Amniotic stem cell (primary cell): ENCODE measurements at places on chromosomes 11 and 22.

- no peak for DNase-seq
These were observed 108.4 kb downstream of the ZBTB16 start for GRCh38 chr11:114167771-114168448.

- DNase-seq: no peak
These were observed 786.8 kb downstream of the FAM181B start for GRCh38 chr11:81946831-81947230.

DNA sequence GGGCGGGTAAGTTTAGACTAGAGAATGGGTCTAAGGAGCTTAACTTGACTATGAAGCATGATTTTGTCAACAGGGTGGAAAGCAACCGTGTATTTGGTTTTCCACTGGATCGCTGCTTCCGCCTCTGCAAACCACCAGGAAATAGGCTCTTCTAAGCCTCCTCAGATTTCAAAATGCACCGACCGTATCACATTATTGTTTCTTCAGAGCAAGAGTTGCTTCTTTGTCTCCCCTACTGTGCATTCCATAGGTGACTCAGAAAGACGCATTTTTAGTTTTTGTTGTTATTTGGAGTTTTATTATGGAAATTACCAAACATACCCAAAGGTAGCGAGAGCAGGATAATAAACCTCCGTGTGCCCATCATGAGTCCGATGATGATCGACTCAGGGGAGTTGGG lies 64.3 kb upstream of the RASD2 start:
- DNase-seq: no peak

- no peak for DNase-seq
These were observed 16.8 kb downstream of the LSP1 start for GRCh38 chr11:1869427-1870325.

DNA sequence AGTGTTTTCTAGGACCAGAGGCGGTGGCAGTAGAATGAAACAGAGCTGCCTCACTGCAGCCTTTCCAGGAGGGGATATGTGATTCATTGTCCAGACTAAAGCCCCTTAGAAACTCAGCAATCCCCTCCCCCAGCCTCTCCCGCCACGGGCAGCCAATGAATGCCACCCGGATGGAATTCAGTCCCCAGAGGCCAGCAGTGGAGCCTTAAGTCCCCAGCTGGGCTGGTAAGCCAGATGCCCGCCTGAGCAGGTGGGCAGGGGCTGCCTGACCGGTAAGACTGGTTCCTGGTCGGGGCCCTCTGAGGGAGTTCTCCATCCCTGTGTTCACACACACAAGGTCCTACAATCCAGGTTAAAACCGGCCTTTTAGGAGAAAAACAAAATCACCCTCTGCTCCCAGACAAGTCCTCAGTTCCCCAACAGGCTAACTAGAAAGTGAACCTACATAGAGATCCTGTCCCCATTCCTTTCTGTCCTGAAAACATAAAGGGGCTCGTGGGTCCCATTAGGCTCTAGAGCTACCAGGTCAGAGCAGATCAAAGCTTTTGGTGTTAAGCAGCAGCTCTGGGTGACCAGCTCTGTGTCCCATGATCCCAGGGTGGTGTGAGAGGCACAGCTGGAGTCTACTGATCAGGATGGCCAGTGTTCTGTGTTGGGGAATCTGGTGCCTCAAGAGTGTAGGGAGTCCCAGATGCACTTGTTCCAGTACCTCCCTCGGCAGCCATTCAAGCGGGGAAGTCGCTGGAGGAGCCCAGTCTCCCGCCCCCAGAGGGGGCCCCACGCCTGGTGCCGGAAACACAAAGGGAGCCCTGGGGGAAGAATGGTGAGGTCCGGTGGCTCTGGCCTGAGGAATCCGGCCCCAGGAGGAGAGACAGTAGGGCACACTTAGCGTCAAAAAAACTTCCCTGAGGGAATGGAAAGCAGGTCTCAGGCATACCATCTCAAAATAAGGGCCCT lies 2.6 kb downstream of the PATZ1 start:
- peak; percentile 13 for DNase-seq

- no peak for DNase-seq
These were observed 822 bp downstream of the RBX1 start for GRCh38 chr22:40951795-40952605.

DNA sequence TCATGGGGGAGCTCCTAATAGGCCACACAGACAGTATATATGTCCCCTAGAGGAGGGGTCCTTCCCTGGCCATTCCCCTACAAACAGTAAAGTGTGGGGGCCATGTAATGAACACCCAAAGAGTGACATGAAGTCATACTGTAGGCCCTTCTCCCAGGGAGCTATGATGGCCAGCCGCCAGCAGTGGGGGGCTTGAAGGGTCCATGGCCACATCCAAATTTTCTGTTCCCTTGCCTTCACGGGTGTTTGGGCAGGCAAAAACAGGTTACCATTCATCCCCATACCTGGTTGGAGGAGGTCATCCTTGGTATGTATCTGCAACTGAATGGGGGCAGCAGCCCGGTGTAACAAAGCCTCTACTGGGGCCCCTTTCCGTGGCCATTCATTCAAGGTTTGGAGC lies 2118.0 kb downstream of the LRRC4C start:
- DNase-seq: no peak

GRCh38 chr11:61472282-61472681 lies 36.3 kb upstream of the LRRC10B start:
- DNase-seq: no peak

DNA sequence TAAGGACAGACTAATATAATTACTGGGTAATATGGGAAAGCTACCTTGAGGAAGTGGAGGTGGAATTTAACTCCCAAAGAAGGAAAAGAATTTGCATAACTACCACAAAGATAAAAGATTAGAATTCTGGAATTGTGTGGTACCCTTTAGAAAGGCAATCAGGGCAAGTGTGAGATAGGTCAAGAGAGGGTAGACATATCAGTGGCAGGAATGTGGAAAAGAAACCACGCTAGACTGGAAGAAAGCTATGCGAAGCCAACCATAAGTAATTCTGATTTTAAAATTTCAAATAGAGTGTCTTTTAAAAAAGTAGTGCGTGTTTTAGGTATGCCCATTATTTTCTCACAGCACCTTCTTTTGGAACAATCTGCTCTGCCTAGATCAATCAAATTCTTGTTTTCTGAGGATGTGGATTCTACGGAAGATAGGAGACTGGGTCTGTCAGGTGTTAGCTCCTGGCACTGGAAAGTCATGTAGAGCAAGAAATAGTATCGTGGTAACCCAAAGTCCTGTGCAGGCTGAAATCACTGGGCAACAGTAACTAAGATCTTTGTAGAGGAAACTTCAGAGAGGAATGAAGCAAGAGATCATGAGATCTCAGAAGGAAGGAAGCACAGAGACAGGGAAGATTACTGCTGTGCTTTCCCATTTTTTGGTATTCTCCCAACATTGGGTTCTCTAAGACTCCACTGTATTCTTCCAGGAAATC lies 111.3 kb upstream of the MTMR2 start:
- no peak for DNase-seq

- DNase-seq: no peak
These were observed 22.2 kb downstream of the PTPRJ start for GRCh38 chr11:48002561-48002960.

DNA sequence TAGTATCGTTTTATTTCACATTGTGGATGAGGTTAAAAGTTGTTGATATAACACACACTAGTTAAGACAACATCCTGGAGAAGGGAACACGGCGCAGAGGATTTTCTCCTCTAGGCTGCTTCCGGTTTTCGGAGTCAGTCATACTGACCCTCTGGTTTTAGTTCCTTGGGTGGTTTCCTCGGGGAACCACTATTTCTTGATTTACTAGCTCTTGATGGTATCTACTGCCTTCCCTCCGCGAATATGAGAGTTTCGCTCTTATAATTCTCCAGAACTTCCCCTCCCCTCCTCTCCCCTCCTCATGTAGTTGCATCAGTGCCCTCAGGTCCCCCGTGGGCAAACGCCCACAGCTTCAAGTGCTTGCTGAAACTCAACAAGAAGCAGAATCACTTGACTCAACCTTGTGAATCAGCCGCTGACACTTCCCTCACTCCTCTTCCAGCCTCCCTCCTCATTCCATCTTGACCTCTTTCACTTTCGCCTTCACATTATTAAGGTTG lies 15.9 kb upstream of the APOBEC3A start:
- DNase-seq: no peak

GRCh38 chr11:6486256-6486655 lies 5.0 kb downstream of the TIMM10B start:
- no peak for DNase-seq

DNA sequence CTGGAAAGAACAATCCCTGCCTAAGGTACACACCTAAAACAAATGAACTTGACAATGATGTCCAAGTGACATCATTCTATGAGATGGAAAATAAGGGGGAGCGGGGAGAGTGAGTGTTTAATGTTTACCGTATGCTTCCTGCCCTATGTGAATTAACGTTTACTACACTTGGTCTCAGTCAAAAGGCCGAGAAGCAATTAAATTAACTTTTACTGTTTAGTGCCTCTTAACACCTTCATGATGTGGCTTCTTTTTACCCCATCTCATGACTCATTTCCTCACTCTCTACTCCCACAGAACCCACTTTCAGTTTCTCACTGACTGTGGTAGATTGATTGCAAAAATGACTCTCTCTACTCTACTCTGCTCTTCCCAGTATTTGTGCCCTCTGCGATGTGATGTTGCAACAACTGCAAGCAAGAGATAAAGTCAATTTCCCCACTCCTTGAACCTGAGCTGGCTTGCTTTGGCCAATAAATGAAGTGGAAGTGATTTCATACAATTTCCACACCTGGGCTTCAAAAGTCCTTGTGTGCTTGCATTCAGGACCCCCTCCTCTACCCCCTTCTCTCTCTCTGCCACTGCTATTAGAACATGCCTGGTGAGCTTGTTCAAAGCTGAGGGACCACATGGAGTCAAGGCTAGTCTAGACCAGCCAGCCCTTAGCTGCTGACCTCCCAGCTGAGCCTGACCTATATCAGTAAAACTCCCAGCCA lies 11.6 kb upstream of the ALKBH3 start:
- DNase-seq: no peak

GRCh38 chr11:19555266-19555665 lies 157.4 kb upstream of the NAV2 start:
- no peak for DNase-seq

DNA sequence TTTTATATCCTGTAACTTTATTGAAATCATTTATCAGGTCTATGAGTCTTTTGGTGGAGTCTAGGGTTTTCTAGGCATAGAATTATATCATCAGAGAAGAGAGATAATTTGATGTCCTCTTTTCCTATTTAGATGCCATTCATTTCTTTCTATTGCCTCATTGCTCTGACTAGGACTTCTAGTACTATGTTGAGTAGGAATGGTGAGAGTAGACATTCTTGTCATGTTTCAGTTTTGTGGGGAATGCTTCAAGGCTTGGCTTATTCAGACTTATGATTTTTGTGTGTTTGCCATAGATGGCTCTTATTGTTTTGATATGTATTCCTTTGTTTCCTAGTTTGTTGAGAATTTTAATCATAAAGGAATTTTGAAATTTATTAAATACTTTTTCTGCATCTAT lies 1078.3 kb downstream of the FAM181B start:
- DNase-seq: no peak

- no peak for DNase-seq
These were observed 399.1 kb upstream of the DDI1 start for GRCh38 chr11:103637295-103637694.

GRCh38 chr11:88474655-88475054 lies 137.1 kb upstream of the CTSC start:
- DNase-seq: no peak

DNA sequence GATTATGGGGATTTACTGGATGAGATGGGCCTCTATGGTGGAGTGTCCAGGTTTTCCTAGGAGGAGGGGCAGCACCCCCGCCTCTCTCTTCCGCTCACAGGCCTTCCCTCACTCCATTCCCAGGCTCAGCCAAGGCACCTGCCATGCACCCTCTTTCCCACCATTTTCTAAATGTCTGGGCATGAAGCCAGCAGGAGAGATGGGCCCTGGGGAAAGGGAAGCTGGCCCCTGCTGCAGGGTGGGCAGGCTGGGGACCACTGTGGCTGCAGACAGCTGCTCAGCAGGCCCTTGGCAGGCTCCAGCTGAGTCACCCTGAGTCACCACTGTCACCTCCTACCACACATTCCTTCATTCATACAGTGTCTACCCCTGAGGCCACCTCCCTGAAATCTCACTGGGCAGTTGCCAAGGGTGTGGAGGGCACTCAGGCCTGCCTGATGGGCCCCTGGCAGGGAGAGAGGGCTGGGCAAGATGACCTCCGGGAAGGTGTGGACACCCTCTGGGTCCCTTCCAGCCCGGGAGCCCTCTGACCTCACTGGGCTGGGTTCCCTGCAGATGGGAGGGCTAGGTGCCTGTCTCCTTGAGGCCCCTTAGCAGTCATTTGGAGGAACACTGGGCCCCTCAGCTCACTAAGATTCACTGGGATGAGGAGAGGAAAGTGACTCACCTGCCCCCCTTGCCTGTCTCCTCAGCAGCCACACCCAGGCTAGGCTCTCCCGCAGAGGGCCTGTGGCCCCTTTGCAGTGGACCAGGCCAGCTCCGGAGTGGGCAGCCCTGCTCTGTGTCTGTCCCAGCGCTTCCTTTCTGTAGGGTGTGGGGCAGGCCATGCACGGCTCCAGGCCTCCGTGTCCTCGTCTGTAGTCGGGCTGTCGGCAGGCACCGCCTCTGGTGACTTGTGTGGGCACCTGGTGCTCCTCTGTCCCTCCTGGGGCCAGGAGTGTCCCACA lies 7.8 kb downstream of the MYEOV start:
- DNase-seq: no peak

DNA sequence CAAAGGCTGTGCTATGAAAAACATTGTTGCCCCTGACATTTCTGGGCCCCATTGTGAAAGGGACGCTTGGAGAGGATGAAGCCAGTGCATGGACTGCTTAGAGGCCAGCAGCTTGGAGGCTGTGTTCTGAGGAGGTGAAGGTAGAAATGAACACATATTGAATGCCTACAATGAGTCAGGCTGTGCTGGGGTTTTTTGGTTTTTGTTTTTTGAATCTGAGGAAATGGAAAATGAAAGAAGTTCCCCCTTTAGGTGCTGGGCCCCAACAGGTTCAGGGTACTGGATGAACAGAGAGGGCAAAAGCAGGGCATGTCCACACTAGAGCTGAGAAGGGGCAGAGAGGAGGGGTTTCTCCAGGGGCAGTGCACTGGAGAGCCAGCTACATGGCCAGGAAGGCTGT lies 166.1 kb upstream of the API5 start:
- no peak for DNase-seq
